Ecto neural progenitor cell (in vitro differentiated cells): ENCODE measurements at places on chromosomes 16 and 17.
A peak's percentile ranks its signal among the peaks of the same experiment; 100 is the strongest.

GRCh38 chr17:2178798-2179501 is 124.0 kb downstream of the HIC1 start:
- no peak for DNase-seq

DNA sequence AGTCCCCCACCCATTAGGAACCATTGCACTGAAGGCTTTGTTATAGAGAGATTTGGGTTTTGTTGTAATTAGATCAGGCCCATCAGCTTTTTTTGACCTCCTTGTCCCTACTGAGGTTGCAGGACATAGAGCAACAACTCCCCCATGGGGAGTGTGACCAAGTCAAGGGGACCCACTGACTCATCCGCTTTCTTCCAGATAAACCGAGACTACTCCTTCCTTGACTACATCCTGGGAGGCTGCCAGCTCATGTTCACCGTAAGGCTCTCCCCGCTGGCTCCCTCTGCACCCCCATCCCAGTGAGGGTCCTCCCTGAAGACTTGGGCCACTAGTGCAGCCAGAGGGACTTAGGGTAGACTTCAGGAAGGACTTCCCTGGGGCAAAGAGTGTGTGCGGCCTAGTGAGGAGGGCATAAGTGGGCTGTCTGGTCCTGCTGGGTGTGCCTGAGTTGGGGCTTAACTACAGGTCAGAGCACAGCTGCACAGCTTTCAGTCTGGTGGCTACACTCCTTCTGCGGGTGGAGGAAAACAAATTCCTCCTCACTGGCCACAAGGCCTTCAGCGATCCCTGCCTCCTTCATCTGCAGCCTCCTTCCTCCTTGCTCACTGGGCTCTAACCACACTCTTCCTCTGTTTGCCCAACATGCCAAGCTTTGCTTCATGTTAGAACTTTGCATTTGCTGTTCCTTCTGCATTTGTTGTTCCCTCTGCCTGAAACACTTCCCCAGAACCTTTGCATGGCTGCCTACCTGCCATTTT is 31.0 kb downstream of the CPNE2 start:
- DNase-seq: no peak

- no peak for DNase-seq
These were observed 10.5 kb downstream of the VASN start for GRCh38 chr16:4381935-4382794.

- DNase-seq: no peak
These were observed 2.6 kb downstream of the SOX8 start for GRCh38 chr16:984121-984694.

DNA sequence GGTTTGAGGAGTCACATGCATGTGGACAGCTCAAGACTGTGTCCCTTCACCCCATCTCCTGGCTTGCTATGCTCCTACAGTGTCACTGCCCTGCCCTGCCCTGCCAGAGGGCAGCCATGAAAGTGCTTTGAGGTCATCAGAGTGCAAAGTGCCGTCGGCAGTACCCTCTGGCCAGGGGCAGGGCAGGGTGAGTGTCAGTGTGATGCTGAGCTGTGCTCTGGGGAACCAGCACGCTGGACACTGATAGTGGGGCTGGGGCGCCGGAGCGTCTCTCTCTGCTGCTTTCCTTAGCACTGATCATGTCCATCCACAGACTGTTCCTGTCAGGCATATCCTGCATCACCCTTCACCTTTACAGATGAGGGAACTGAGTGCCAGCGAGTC is 1.6 kb upstream of the SPATA32 start:
- DNase-seq: no peak

GRCh38 chr16:69217433-69217832 is 30.5 kb downstream of the SNTB2 start:
- DNase-seq: no peak

DNA sequence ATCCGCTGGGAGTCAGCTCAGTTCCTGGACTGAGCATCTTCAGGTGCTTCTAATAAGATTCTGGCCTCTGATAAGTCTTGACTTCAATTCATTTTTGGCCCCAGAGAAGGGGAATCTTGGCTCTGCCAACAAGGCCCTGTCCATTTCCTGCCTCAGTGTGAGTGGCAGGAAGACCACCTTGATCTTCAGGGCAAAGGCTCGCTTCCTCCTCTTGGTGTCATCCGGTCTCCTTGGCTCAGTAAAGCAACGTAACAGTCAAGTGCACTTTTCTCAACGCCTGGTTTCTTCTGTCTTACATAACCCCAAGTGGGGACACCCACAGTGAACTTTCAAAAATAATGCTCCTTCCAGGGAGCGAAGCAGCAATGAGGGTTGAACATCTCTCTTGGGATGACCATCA is 169.8 kb downstream of the PRKCB start:
- DNase-seq: no peak

DNA sequence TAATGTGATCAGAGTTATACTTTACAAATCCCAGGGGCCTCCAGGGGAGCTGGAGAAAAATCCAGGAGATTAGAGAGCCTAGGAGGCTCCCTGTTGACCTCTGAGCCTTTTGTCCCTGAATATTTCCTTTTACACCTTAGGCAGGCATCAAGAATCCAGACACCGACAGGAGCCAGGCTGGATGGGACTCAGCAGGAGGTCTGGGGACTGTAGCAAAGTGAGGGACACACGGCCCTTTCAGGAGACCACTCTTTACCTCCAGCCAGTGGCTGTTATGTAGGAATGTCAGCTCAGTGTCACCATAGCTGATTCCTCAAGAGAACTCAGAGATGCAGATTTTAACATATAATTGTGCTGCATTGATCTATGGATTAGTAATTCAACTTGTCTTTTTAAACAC is 198.4 kb downstream of the SHISA9 start:
- no peak for DNase-seq

GRCh38 chr16:72985995-72986394 is 61.9 kb downstream of the ZFHX3 start:
- DNase-seq: no peak

GRCh38 chr17:7515911-7516610 is 31.9 kb downstream of the POLR2A start:
- no peak for DNase-seq

DNA sequence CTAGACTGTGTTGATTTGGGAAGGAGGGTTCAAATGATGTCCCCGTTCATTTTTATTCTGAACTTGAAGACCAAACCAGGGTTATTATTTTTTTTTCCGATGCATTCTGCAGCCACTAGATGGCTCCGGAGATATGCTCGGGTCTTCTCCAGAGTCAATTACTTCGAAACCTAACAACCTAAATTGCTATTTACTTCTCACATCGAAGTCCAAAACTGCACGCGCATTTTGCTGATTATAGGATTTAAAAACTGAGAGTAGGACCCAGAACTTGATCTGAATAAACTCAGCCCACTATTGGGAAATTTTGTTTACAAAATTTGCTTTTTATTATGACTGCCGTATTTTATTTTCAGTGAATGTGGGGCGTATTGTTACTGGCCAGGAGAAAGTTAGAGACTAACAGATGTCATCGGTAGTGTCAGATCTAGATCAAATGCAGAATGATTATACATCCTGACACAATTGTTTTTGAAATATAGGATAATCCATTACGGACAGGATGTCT is 263.8 kb downstream of the HS3ST3A1 start:
- no peak for DNase-seq

GRCh38 chr16:73813527-73813926 is 483.1 kb upstream of the PSMD7 start:
- DNase-seq: no peak

- no peak for DNase-seq
These were observed 2.8 kb downstream of the MED13 start for GRCh38 chr17:62062302-62062701.

GRCh38 chr16:24189941-24190340 is 66.2 kb upstream of the CACNG3 start:
- no peak for DNase-seq

GRCh38 chr17:29568331-29569244 is at the start of gene TP53I13:
Gene TP53I13, plus strand, starts transcription at chr17:29568701. Its CDS starts 58 bp downstream, at chr17:29568759.
- peak; percentile 95 for DNase-seq

- DNase-seq: no peak
These were observed 85.0 kb upstream of the ATF7IP2 start for GRCh38 chr16:10300905-10301304.

GRCh38 chr16:14263011-14263410 is 191.9 kb downstream of the MRTFB start:
- no peak for DNase-seq

GRCh38 chr17:56934280-56934679 is 20.4 kb upstream of the TRIM25 start:
- no peak for DNase-seq

GRCh38 chr17:14297161-14297851 is 3.6 kb upstream of the HS3ST3B1 start:
- DNase-seq: peak; percentile 90

- no peak for DNase-seq
These were observed 23.6 kb upstream of the ATF7IP2 start for GRCh38 chr16:10362077-10362863.

DNA sequence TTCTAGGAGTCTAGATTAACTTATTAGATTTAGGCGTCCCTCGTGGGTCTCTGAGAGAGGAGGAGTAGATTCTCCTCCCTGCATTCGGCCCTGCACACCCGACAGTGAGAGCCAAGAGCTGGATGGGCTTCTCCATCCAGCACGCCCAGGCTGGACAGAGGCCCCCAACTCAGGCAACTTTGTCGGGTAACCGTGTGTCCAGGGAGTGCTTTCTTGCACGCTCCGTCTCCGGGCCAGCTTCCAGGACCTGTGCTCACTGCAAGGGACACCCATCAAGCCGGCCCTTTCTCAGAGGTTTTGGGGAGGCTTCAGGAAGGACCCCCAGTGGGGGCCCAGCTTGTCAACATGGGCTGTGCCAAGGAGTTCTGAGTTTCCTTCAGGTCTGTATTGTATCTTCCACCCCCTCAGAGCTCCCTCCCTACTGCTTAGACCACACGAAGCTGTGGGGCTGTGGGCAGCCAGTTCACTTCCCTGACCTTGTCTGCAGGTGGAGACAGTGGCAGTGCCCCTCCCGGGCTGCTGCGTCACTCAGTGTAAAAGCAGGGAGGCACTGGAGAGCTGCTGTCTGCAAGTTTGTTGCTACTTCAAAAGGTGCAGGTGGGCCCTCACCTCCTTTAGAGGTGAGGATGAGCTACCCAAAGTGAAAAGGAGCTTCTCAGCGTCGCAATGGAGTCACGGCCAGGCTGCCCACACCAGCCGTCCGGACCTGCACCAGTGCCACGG is 24.0 kb upstream of the C16orf78 start:
- no peak for DNase-seq

GRCh38 chr17:61488878-61489718 is 36.9 kb downstream of the TBX4 start:
- peak; percentile 45 for DNase-seq

DNA sequence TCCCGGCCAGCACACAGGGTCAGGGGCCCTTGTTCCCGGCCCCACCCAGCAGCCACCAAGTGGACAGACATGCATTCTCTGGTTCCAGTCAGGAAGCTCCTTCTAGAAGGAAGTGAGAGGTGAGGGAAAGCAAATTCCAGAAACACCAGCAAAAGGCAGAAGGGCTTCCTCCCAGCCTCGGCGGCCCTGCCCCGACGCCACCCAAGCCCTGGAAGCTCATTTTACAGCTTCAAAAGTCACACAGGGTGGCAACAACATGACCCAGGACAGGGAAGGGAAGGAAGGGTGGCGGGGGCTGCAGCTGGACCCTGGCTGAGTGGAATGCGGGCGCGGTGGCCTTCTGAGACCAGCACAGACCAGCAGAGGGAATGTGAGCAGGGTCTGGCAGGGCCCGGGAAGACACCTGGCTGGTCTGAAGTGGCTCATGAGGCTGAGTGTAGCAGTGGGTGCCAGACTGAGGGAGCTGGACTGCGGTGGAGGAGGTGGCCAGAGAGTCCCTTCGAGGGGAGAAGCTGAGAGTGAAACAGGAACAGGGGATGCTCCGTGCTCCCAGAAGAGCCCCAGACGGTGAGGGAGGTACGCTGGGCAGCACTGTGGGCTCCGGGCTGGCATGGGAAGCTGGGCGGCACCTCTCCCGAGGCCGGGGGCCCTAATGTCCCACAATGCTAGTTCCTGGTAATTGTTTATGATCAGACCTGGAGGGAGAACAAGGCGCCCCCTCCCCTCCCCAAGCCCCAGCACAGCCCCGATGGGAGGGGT is 1.9 kb upstream of the UNC13D start:
- DNase-seq: peak; percentile 49

DNA sequence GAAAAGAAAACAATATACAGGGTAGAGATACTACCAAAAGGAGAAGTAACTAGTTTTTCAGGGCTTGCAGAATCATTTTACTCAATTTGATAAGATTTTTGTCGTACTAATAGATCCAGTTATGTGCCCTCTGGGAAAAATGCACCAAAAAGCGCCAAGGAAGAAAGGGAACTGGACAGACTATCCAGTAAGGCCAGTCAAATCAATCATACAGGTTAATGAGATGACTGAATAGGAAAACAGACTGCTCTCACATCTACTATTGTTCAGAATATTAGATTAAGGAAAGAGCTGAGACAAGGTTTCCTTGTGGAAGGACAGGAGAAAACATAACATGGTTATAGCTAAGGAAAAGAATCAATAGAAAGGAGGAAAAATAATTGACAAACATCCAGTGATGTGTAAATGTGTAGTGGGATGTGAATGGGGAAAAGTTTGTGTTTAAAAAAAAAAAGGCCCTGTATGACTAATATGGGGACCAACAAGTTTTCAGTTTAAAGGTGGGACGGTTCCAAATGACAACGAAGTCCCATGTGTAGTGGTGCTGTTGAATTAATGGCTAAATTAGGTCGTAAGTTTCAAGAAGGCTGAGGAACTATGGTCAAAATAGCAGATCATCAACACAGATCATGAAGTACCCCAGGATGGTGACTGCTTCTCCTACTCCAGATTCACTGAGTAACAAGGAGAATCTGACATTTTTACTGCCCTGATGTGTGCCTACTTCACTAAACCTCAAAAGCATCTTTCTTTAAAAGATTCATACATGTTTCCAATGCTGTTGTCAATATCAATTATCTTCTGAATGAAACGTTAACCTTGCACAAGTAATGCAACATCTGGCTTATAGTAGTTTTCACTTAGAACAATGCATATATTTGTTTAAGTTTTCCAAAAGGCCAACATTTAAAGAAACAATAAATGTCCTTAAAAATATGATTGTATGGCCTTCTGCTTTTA is 40.7 kb downstream of the BRIP1 start:
- DNase-seq: no peak

DNA sequence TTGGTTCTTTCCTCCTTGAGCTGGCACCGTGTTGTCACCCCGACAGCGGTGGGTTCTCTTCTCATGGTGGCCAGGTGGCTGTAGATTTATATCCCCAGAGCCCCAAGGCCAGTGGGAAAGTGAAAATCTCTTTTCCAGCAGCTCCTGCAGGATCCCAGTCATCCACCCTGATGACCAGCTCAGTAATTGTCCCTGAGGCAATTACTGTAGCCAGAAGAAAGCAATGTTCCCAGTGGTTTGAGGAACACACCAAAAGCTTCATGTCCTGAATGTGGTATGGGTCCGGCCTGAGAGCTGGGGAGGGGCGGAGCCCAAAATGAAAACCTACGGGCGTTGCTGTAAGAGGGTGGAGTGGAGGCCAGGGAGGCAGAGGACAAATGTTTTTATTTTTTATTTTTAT is 69.0 kb downstream of the WSB1 start:
- no peak for DNase-seq
